ENCODE measurements at places on chromosomes 1 and 21.

DNA sequence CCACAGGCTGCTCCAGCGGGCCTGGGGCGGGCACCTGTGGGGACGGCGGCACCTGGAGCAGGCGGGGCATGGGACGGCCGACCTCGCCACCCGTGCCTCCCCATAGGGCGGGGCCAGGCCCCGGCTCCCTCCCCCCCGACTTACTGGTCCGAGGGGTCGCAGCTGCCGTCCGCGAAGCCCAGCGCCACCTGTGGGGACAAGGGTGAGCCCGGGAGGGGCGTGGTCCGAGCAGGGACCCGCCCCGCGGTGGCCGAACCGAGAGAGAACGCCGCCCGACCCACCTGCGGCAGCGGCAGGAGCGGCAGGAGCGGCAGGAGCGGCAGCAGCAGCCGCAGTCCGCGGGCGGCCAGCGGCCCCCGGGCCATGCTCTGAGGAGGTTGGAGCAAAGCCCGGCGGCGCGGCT lies at the start of gene TMEM52:
Gene TMEM52, minus strand, starts transcription at position 379 of the 403 bp plus-strand sequence. Its CDS starts 14 bp downstream, at position 365.
- peak; percentile 68 for DNase-seq

DNA sequence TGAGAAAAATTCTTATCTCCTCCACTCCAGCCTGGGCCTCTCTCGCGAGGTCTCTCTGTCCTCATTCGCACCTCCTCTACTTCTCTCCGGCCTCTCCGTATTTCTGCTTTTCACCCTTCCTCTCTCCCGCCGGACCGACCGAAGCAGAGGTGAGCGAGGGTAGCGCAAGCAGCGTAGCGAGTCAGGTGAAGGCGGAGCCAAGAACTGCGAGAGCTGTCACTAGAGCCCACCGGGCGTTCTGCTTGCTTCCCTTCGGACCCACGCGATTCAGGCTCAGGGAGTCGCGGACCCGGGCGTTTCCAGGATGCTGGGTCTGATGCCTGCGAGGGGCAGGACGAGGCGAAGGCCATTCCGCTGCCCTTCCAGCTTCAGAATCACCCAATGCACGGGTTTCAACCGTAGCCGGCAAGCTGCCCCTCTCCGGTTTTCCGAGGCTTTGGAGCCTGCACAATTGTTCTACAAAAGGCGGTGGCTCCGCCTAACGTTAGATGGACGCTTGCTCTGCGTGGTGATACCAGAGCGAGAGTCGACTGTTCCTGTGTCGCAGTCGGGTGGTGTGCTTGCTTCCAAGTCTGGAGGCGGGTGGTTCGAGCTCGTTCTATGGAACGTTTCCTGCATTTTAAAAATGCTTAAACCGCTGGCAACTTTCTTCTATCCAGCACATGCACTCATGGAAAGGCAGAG lies 310.2 kb downstream of the FAM72C start:
- no peak for DNase-seq

DNA sequence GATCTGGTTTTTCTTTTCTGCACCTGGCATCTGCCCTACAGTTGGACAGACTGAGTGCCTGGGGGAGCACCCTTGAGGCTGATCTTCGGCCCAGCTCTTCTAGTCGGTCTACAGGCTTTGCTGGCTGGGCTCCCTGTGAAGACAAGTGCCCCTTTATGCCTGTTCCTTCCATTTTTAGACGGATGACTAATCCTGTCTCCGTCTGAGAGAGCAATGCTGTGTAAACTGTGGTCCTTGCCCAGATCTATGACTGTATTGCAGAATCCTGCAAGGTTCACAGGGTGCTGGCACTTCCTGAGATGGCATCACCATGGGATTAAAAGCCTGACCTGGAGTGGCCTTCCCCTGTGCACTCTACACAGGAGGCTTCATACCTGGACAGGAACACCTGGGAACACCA lies 47.6 kb upstream of the SAMD13 start:
- no peak for DNase-seq

GRCh38 chr1:208835781-208836180 lies 591.6 kb upstream of the PLXNA2 start:
- no peak for DNase-seq

DNA sequence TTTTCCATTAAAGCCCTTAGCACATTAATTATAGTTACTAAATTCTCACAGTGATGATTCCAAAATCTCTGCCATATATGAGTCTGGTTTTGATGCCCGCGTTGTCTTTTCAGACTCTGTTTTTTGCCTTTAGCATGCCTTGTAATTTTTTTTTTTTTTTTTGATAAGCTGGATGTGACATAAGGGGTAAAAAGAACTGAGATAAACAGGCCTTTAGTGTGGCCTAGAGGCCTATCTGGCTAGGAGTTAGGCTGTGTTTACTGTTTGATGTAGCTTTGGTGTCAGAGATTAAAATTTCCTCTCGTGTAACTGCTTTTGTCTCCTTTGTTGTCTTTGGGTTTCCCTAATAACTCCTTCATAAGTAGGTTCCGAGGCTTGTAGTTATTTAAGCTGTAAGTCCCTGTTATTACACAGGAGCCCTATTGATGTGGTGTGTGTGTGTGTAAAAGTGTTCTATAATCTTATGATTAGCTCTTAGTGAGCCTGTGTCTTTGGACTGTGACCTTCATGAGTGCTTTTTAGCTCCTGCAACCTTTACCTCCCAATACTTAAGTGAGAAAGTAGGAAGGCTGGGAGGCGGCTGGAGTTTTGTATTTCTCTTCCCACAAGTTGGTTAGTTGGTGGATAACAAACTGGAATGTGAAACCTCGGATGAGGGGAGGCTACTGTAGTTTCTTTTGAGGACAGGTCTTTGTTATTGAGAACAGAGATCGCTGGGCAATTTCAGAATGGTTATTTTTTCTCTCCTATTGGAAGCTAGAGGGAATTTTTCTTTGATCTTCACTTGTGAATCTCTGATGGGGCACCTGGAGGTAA lies 19.3 kb downstream of the HS2ST1 start:
- no peak for DNase-seq

- no peak for DNase-seq
Measured at GRCh38 chr1:171739656-171740055, 2.2 kb downstream of the VAMP4 start.

DNA sequence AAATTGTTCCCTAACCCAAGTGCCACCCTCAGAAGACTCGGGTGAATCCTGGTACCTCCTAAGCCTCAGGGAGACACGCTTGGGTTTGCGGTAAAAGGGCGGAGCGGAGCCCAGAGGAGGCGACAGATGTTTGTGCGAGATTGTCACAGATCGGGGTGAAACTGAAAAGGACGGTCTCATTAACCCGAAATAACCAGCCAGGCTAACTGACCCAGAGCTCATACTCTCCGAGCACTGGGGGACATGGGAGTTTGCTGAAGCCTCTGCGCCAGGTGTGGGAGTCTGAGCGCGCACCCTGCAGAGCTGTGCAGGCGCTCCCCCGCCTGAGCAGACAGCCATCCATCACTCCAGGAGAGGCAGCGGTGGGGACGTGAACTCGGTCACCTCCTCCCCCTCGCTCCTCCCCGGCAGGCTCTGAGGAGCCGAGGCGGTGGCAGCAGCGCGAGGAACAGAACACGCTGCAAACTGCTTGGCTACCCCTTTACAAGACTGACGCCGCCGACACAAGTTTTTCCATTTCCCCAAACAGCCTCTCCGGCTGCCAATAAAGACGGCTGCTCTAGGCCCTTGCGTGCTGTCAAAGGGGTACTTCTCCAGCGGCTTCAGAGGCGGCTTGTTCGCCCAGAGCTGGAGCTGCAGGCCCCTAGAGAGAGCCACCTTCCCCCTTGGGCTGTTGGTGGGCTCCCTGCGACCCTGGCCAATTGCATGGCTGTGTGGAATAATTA lies 43.5 kb downstream of the RRAGC start:
- DNase-seq: no peak

- DNase-seq: no peak
Measured at GRCh38 chr21:27825035-27825434, 858.1 kb upstream of the ADAMTS5 start.

DNA sequence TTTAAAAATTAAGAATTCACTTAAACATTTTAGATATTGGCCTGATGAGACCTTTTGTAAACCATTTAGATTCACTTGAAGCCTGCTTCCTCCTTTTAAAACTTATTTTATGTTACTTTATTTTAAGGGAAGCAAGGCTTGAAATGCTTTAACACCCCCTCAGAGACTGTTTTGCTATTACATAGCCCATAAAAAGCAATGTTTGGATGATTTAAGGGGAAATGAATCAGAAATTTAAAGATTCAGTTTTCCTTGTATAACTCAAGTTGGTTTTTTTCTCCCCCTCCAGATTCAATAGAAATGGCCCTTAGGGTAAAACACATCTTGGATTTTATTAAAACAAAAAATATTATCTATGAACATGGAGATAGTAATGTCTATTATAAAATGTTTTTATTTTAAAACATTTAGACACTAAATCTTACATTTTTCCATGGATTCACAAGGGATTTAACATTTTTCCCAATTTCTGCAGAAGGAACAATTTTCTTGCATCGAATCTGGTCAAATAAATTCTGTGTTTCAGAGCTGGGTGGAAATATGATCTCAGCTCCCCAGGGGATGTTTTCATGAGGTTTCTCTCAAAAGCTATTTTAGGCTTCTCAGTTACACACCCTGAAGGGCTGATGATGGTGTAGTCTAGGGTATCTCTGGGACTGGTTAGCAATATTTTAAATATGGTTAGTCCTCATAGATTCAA lies 69.3 kb upstream of the WARS2 start:
- no peak for DNase-seq

DNA sequence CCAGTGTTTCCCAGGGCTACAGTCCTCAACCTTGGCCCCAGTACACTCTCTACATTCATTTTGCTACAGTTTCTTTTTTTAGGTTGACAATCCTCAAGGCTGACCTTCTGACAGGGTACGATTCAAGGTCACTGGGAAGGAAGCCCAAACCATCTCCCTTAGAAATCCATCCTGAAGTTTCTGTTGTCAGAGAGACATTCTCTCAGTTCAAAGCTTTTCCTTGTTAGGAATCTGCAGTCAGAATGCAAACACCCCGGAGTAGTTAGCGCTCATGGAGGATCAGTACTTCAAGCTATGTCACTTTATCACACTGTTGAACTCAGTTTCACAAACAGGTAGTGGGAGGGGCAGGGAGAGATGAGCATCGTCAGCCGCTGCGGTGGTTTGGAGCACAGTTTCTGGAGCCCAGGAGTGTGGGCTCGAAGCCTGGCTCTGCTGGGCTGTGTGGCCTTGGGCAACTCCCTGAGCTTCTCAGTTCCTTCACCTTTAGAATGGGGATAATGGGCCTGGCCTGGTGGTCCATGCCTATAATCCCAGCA lies 4.2 kb downstream of the SLC2A5 start:
- no peak for DNase-seq

- DNase-seq: no peak
Measured at GRCh38 chr1:76268341-76268740, 193.8 kb downstream of the ST6GALNAC3 start.

DNA sequence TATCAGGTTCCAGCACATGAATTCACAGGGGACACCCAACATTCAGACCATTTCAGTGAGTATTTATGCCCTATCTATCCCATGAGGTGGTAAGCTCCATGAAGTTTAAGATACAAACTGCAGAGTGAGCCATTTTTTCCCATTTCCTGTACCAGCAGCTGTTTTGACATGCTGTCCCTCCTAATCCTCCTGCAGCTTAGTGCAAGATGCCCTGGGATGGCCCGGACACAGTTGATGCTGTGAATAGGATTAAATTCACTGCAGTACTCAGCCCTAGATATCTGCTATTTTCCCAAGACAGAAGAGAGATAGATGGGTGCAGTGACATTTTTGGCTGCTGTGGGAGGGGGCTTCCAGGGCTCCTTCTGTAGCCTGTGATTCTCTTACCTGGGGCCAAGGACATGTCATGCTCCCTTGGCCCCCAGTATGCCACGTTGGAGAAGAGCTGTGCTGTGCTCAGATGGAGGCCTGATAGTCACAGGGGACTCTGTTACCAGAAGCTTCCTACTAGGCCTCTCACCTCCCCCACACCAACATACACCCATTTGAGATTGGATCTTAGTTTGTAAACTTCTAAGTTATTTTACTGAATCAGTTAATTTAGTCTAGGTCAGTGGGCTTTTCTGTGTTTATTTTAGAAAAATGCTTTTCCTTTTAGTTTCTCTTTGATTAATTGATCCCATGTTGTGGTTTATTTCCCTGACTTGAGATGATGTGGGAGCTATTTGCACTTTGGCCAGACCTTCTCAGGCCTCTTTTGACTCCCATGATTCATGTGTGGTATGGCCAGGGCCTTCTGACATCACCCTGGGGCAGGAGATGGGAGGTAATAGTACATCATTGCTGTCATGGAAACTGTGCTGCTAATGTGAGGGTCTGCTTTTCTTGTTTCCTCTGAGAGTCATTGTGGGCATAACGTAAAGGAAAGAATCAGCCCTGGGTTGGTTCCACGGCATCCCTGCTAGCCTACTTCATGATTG lies 92.6 kb downstream of the ST3GAL3 start:
- no peak for DNase-seq

DNA sequence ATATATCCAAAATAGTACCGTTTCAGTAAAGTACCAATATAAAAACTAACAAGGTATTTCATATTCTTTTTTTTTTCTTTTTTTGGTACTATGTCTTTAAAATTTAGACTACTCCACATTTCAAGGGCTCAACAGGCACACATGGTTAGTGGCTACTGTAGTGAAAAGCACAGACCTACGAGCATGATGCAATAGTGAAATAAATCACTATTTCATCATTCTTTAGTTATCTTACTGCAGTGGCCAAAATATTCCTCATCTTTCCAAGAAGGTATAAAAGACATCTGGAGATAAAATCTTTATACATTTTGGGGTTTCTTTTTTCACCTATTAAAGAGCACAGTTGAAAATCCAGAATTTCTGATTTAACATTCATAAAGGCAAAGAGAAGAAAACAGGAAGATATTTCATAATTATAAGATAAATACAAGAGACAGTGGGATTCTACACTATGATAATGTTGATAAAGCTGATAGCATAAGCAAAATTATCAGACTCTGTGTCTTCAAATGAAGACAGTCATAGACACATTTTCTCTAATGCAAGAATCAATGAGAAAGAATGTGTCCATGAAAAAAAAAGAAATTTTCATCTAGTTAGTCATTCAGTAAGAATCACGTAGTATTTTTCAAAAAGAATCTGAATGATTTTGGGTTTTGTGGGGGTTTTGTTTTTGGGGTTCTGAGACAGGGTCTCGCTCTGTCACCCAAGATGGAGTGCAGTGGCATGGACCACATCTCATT lies 41.9 kb downstream of the CEP170 start:
- DNase-seq: no peak

- no peak for DNase-seq
Measured at GRCh38 chr21:29371464-29371863, 72.7 kb downstream of the BACH1 start.

GRCh38 chr21:29753216-29753615 lies 186.6 kb downstream of the GRIK1 start:
- no peak for DNase-seq

DNA sequence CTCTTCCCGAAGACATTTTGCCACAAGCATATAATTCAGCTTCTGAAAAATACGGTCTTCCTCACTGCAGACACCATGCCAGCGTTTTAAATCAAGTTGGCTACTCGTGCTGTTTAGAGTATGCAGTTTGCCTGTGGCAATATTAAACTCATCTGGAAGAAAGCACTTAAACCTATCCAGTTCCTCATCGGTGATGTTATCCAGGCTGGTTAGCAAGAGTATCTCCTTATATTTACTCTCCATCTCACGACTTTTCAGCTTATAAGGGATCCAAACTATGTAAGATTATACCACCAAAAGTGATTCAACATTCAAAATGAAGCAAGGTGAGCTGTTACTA lies 9.7 kb upstream of the IFI16 start:
- DNase-seq: no peak

GRCh38 chr1:118504867-118505266 lies 319.8 kb upstream of the SPAG17 start:
- DNase-seq: no peak
